NCI-H1105 treated with DMSO at 0.1 percent for 48 hours (cell line): ENCODE measurements at places on chromosomes 1 and 21.

DNA sequence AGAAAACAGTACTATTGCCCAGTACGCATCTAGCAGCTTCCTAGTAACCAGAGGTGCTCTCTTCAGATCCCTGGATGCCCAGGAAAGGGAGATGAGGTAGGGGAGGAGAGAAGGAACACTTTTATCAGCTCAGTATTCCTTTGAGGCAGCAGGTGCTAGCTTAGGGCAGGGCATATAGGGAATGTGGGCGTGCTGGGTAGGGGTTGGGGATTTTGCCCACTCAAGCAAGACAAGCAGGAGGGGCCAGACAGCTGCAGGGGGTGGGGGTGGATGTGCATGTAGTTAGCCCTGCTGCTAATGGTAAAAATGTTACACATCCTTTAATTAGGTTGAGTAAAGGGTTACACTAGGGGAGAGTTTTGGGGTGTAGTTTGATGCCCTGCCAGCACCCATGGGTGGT, 18.1 kb upstream of the AVPR1B start:
- DNase-seq: no peak

- DNase-seq: no peak
Observed at GRCh38 chr1:209648346-209648745, 3.9 kb downstream of the LAMB3 start.

GRCh38 chr1:37047542-37047941, 13.2 kb upstream of the GRIK3 start:
- no peak for DNase-seq

- no peak for DNase-seq
Observed at GRCh38 chr1:155010211-155010918, 7.8 kb downstream of the ZBTB7B start.

DNA sequence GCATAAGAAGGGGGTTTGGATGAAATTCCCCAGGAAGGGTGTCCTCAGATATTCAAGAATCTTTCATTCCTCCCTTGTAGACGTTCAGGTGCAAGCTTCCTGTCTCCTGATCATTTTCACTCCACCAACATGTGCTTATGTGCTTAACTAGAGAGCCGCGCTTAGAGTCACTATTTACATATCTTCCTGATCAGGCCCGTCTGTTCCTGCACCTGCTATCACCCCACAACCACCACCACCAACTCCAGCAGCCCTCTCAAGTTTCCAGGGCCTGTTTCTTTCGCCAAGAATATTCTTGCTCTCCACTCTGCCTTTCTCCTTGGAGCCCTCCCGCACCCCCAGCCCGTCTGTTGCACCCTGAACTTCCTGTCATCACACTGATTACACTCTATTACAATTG, 113.4 kb downstream of the SPSB1 start:
- DNase-seq: no peak

GRCh38 chr1:35925741-35926140, 5.2 kb upstream of the AGO3 start:
- DNase-seq: no peak

- DNase-seq: no peak
Observed at GRCh38 chr1:9152535-9152934, 23.6 kb upstream of the GPR157 start.

GRCh38 chr1:5757187-5757805, 234.9 kb downstream of the NPHP4 start:
- DNase-seq: no peak

GRCh38 chr1:22796642-22797041, 86.0 kb downstream of the EPHB2 start:
- no peak for DNase-seq

DNA sequence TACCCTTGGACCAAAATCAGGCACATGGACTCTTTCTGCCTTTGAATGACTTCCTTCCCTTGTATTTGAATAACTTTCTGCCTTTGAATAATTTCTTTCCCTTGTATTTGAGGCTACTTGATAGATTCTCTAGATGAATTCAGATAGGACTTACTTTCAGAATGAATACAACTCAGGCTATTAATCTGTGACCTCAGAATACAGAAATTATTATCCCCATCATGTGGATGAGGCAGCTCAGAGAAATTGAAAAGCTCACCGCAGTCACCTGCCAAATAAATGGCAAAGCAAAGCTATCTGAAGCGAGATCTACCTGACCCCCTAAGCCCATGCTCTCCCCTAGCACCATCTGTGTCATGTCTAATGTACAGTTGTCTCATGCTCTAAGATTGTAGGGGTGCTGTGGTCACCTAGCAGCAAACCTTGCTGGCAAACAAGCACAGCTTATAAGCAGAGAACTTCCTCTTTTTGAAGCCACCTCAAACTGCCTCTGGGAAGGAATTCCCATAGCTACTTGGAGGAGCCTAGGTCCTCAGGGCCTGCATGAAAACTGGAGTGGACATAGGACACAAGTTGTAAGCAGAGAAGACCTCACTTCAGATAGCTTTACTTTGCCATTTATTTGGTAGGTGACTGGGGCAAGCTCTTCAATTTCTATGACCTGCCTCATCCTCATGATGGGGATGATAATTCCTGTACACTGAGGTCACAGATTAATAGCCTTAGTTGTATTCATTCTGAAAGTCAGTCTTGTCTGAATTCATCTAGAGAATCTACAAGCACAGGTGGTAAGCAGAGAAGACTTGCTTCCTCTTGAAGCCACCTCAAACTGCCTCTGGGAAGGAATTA, 66.1 kb downstream of the FASLG start:
- DNase-seq: no peak

GRCh38 chr1:51549016-51549619, 30.1 kb upstream of the EPS15 start:
- no peak for DNase-seq

DNA sequence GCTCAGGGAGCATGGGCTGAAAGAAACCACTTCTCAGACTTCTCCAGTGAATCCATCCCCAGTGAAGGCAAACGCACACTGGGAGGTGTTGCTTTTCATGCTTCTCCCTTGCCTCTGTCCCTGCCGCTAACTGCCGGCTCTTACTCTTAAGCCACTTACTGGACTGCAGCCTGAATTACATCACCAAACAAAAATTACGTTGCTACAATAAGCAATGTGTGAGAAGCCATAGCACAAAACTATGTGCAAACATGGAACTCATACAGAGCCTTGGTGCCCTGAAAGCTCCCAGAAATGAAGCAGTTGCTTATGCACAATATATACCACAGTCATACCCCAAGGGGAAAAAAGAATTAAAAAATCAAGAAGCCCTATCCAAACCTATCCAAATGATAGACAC, 375.2 kb downstream of the KCNH1 start:
- no peak for DNase-seq

DNA sequence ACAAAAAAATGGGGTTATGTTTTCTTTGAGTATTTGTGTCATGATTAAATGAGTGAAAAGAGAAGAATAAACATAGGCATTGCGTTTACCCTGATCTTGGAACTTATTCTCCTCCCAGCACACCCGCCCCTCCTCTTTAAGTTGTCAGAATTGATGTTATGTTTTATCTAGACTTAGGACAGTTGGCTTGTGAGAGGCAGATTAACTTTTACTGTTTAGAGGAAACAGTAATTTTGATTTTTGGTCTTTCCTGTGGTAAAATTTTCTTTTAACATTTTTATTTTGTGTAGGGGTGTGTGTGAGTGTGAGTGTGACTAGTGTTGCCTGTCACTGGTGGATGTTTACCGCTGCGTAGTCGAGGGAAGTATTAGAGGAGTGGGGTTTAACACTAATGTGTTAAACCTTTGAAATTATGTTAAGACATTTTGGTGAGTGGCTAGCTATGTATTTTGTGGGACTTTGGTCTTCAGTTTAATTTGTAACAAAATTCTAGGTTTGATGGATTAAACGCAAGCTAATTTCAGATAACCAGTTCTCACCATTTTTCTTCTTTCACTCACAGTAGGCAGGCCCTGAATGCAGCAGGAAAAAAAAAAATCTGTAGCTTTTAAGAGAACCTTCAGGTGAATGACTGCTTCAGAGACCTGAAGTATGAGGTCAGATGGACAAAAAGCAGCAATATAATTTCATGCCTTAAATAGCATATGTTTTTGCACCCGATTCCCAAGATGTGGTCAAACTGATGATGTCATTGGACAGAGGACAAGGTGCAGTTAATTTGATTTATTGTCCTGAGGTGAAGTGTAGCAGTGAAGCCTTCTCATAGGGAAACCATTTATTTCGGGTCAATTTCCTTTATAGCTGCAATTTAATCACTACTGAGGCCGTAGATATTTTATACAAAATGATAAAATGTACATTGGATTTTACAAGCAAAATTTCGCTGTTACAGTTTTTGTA, 2.7 kb downstream of the POU2F1 start:
- no peak for DNase-seq
